ENCODE measurements at places on chromosomes 11 and 22. TPM values are rescaled to one million over a fixed set of nuclear protein-coding genes. Genes with fewer than 3 reads are reported as not detected.

ROBO3 gene
- total RNA-seq: 22.2 TPM

MRGPRX3 gene
- total RNA-seq: not detected

SREBF2 gene
- total RNA-seq: 130 TPM

MMP7 gene
- not detected for total RNA-seq

BRD1 gene
- total RNA-seq: 44.6 TPM

All from tibial nerve (tissue), 4 donors.